ENCODE measurements at places on chromosomes 5 and 9. TPM values are rescaled to one million over a fixed set of nuclear protein-coding genes. Genes with fewer than 3 reads are reported as not detected.

- peaks cover 4% of the 10 kb centered on the region for H3K27me3 ChIP-seq
- DNase-seq: no peak
Observed at GRCh38 chr9:2229109-2229721, 214.1 kb downstream of the SMARCA2 start.

- H3K27me3 ChIP-seq: no peaks in the 10 kb centered on the region
- H3K4me1 ChIP-seq: no peaks in the 10 kb centered on the region
- no peak overlapping the region for H3K27ac ChIP-seq
- no peak overlapping the region for H3K4me3 ChIP-seq
- DNase-seq: no peak
- no peaks in the 10 kb centered on the region for H3K36me3 ChIP-seq
Observed at GRCh38 chr5:110681953-110682352, 44.5 kb downstream of the TMEM232 start.

DNA sequence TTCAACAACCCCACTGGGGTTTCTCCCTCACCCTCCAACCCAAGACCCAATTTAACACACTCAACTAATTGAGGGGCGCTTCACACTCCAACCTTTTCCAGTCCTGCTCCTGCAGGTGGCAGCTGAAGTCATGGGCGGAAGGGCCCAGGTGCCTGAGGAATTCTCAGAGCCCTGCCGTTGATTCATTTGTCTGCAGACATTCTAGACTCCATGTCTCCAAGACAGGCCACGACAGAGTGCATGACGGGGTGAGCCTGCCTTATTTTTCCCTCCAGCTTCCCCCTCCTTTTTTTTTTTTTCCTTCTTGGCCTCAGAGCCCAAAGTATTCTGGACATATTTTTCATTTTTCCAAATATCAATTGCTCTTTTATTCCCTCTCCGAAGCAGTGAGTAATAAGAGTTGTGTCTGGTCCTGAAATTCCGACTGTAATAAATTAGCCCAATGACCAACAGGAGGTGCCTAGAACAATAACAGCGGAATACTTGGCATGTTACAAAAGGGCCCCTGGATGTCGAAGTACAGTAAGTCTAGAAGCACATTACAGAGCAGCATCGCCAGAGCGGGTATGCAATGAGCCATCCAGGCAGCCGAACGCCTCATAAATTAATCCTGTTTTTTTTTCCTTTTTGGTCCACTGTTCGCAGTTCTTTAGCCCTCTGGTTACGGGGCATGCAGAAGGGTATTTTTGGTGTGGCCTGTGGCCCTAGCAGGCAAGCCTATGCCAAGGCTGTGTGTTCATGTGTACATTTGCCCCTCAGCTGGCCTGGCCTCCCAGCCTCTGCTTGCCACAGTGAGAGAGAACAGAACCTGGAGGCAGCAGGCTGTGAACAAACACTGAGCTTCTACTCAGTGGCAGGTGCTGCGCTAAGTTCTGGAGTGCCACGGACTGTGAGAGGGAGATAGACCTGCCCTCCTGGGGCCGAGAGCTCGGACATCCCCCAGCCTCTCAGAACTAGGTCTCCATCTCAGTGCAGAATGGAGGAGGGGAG, 8.6 kb upstream of the SMIM23 start:
- no peaks in the 10 kb centered on the region for H3K36me3 ChIP-seq
- DNase-seq: no peak
- H3K27ac ChIP-seq: no peak overlapping the region
- peaks cover 13% of the 10 kb centered on the region for H3K27me3 ChIP-seq
- no peaks in the 10 kb centered on the region for H3K4me1 ChIP-seq
- no peak overlapping the region for H3K4me3 ChIP-seq

GRCh38 chr5:35440409-35440808, 177.3 kb upstream of the SPEF2 start:
- no peak overlapping the region for H3K27ac ChIP-seq
- H3K27me3 ChIP-seq: no peaks in the 10 kb centered on the region
- no peak for DNase-seq
- H3K4me3 ChIP-seq: no peak overlapping the region
- no peaks in the 10 kb centered on the region for H3K4me1 ChIP-seq
- no peaks in the 10 kb centered on the region for H3K36me3 ChIP-seq

FANCG gene
- 64.7 TPM for total RNA-seq

BARHL1 gene
- not detected for total RNA-seq

DNA sequence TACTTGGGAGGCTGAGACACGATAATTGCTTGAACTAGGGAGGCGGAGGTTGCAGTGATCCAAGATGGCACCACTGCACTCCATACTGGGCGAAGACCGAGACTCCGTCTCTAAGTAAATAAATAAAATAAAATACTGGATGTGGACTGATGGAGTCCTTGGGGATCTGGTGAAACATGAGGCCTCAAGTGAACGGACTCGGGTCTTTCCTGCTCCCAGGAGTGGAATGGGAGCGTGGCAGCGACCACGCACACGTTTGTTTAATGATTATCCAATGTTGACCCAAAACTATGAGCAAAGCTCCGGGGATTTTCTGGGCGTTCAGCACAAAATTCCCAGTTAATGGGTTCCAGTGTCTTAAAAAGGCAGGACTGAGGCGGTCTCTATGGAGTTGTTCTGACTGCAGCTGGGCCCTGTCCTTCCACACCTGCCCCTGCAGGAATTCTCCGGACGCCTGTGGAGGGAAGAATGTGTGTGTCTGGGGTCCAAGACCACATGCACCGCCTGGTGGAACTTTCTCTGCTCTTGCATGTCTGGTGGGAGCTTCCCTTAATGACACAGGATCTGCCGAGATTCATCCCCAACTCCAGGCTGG, 26.6 kb downstream of the NEK6 start:
- DNase-seq: no peak
- no peak overlapping the region for H3K4me3 ChIP-seq
- no peaks in the 10 kb centered on the region for H3K4me1 ChIP-seq
- no peaks in the 10 kb centered on the region for H3K27me3 ChIP-seq
- no peak overlapping the region for H3K27ac ChIP-seq

DNA sequence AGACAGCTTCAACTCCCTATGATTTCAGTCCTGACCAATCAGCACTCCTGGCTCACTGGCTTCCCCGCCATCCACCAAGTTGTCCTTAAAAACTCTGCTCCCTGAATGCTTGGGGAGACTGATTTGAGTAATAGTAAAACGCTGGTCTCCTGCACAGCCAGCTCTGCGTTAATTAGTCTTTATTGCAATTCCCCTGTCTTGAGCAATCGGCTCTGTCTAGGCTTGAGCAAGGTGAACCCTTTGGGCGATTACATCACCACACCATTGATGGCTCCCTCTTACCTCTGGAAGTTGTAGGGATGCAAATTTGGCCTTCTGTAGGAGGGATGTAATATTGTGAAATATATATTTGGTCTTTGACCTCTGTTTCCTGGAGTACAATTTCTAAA, 2.9 kb upstream of the SLC23A1 start:
- no peak overlapping the region for H3K4me3 ChIP-seq
- H3K27me3 ChIP-seq: peaks cover 11% of the 10 kb centered on the region
- H3K27ac ChIP-seq: no peak overlapping the region
- H3K4me1 ChIP-seq: peaks cover 17% of the 10 kb centered on the region
- no peaks in the 10 kb centered on the region for H3K36me3 ChIP-seq

GRCh38 chr5:82540301-82540700, 262.1 kb upstream of the RPS23 start:
- no peak overlapping the region for H3K27ac ChIP-seq
- no peak overlapping the region for H3K4me3 ChIP-seq
- H3K36me3 ChIP-seq: peaks cover 1% of the 10 kb centered on the region
- no peaks in the 10 kb centered on the region for H3K27me3 ChIP-seq

TMEM215 gene
- total RNA-seq: not detected

DNA sequence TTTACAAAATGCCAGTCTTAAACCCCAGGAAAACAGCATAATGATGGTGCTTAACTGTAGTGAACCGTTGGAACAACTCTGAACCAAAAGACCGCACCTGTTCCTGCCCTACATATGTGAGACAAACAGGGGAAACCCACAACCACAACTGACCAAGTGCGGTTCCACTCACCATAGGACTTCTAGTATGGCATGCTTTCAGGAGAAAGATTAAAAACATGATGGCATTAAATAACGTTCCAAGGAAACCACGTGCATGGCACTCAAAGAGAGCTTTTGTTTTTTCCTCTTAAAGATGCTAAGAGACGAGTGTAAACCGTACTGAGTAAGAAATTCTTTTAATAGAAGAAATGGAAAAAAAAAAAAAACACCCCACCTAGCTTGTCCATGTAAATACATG, 119.8 kb downstream of the SSBP2 start:
- no peaks in the 10 kb centered on the region for H3K27me3 ChIP-seq
- no peak overlapping the region for H3K4me3 ChIP-seq
- H3K27ac ChIP-seq: no peak overlapping the region
- H3K4me1 ChIP-seq: peaks cover 10% of the 10 kb centered on the region
- no peak for DNase-seq
- peaks cover 9% of the 10 kb centered on the region for H3K36me3 ChIP-seq

GRCh38 chr5:145775893-145776444, 59.2 kb downstream of the PRELID2 start:
- H3K36me3 ChIP-seq: peaks cover 4% of the 10 kb centered on the region
- no peak overlapping the region for H3K27ac ChIP-seq
- H3K4me3 ChIP-seq: no peak overlapping the region
- H3K4me1 ChIP-seq: no peaks in the 10 kb centered on the region
- no peaks in the 10 kb centered on the region for H3K27me3 ChIP-seq

DNA sequence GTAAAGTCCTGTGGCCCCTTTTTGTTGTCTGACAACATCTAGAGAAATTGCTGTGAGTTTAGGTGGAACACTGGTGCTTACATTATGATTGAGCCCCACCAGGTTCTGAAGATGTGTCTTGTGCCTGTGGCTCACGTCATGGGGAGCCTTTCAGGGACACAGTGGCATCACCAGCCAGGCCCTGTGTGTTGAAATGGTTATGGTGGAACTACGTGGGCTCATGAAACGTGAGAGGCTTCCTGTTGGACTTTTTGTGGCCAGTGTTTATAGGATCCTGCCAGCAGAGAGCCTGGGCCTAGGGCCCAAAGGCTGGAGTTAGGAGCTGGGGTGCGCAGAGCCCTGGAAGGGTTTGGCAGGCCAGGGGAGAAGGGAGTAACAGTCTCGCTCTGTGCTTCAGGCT, 46.8 kb downstream of the TENT4A start:
- no peak overlapping the region for H3K4me3 ChIP-seq
- no peak for DNase-seq
- peaks cover 13% of the 10 kb centered on the region for H3K36me3 ChIP-seq

GFI1B gene
- total RNA-seq: not detected

RNF183 gene
- total RNA-seq: 0.44 TPM

GRCh38 chr9:70011366-70011765, 32.3 kb upstream of the MAMDC2 start:
- no peak overlapping the region for H3K27ac ChIP-seq
- no peaks in the 10 kb centered on the region for H3K27me3 ChIP-seq
- DNase-seq: no peak
- H3K36me3 ChIP-seq: no peaks in the 10 kb centered on the region
- H3K4me3 ChIP-seq: no peak overlapping the region

- H3K27ac ChIP-seq: no peak overlapping the region
- no peaks in the 10 kb centered on the region for H3K27me3 ChIP-seq
- no peak overlapping the region for H3K4me3 ChIP-seq
- H3K4me1 ChIP-seq: no peaks in the 10 kb centered on the region
- DNase-seq: no peak
Observed at GRCh38 chr9:99449726-99450125, 227.6 kb downstream of the SEC61B start.

GRCh38 chr5:61270510-61271165, 61.4 kb upstream of the ZSWIM6 start:
- no peak for DNase-seq
- no peak overlapping the region for H3K4me3 ChIP-seq
- no peaks in the 10 kb centered on the region for H3K36me3 ChIP-seq
- peaks cover 3% of the 10 kb centered on the region for H3K27me3 ChIP-seq
- H3K4me1 ChIP-seq: peaks cover 5% of the 10 kb centered on the region

DNA sequence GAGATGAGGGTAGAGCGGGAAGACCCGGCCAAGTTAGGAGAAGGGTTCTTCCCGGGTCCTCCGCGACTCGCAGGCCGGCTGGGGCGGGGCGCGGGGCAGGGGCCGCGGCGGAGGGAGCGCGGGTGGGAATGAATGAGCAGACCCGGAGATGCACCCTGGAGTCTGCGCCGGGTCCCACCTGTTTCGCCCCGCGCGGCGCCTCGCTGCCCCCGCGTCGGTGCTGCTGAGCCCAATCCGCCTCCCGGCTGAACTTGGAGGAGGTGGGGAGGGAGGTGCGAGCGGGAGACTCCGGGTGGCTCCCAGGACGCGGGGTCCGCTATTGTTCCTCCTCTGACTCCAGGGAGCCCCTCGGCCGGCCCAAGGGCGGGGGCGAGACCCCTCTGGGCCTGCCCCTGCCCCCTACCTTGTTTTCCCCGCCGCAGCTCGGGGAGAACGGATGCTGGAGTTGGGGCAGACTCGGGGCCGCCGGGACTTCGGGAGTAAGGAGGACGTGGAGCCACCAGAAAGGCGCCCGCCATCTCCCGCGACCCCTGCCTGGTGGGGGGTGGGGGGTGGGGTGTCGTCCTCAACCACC, 659 bp downstream of the RAI14 start:
- H3K27ac ChIP-seq: peak overlapping the region; percentile 87
- peak overlapping the region; percentile 80 for H3K4me3 ChIP-seq
- peaks cover 18% of the 10 kb centered on the region for H3K4me1 ChIP-seq

DNA sequence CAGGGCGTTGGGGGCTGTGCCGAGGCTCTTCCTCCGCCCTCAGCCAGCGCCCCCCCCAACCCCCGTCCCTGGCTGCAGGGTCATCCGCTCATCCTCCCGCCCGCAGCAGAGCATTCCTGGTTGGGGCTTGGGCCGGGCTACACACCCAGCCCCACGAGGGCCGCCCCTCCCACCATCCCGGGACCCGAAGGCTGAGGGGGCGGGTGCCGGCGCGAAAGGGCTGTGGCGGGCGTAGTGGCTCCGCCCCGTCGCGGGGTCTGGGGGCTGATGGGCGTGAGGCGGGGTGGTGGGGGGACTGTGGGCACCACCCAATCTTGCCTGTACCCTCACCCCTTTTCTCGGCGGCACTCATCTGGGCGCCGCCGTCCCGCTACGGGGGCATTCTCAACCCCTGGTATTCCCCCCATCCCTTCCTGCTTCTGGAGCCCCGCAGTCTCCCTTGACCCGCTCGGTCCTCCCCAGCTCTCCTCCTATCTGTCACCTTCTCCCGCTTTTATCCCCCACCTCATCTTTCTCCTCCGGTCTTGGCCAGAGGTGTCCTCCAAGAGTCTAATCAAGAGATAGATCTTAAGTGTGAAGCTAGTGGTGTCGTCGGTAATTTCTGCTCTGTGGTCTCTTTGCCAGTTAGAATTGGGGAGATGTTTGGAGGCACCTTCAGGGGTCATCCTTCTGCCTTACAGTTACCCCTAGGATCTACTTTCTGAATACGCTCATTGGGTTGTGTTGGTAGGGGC, 1.6 kb downstream of the FER start:
- H3K27ac ChIP-seq: peak overlapping the region; percentile 85
- peak overlapping the region; percentile 80 for H3K4me3 ChIP-seq
- no peaks in the 10 kb centered on the region for H3K36me3 ChIP-seq
- peak; percentile 59 for DNase-seq
- H3K4me1 ChIP-seq: peaks cover 13% of the 10 kb centered on the region

DNA sequence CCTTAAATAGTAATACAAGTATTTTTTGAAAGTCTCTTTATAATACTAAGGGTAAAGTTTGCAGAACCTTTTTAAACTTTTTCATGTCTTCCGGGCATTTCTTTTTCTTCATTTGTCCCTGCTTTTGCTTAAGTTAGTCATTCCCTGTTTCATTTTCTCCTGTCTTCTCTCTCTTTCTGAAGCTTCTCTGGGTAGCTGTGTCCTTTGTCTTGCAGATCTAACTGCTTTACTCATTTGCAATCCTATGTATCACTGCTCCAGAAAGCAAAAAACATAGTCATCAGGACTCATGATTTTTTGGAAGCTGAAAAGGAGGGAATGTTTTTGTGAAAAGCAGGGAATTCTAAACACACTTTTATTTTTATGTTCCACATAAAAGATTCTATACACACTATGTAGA, 301.7 kb downstream of the MRPS30 start:
- H3K36me3 ChIP-seq: no peaks in the 10 kb centered on the region
- no peak overlapping the region for H3K4me3 ChIP-seq
- no peaks in the 10 kb centered on the region for H3K27me3 ChIP-seq
- no peak overlapping the region for H3K27ac ChIP-seq
- peaks cover 1% of the 10 kb centered on the region for H3K4me1 ChIP-seq

ECSCR gene
- total RNA-seq: not detected

NUDCD2 gene
- 33.0 TPM for total RNA-seq

HRCT1 gene
- not detected for total RNA-seq

All from progenitor cell of endocrine pancreas (in vitro differentiated cells).